ENCODE measurements at places on chromosomes 2 and 18.
A peak's percentile ranks its signal among the peaks of the same experiment; 100 is the strongest.

- peak; percentile 42 for DNase-seq
Observed at GRCh38 chr18:3060667-3061580, 48.0 kb upstream of the LPIN2 start.

DNA sequence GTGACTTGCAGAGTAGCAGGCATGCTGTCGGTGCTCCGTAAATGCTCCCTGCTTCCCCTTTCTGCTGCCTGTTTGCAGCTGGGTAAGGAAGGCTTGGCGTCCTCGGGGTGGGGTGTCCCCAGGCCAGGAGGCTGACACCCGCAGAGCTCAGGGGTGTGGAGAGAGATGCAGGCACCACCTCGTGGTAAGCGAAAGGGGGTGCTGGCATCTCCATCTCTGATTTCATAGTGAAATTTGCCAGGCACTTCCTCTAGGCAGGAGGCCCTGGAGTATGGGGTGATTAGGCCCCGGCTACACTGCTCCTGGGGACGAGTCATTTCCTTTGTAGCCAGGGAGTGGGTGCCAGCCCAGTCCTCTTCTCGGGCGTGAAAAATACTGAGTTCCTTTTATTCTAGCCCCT lies 160.4 kb downstream of the KLHL29 start:
- no peak for DNase-seq

GRCh38 chr2:179263446-179264367 lies 925 bp downstream of the SESTD1 start:
- peak; percentile 8 for DNase-seq

- DNase-seq = no peak
Observed at GRCh38 chr2:226788064-226788463, 11.6 kb downstream of the IRS1 start.

DNA sequence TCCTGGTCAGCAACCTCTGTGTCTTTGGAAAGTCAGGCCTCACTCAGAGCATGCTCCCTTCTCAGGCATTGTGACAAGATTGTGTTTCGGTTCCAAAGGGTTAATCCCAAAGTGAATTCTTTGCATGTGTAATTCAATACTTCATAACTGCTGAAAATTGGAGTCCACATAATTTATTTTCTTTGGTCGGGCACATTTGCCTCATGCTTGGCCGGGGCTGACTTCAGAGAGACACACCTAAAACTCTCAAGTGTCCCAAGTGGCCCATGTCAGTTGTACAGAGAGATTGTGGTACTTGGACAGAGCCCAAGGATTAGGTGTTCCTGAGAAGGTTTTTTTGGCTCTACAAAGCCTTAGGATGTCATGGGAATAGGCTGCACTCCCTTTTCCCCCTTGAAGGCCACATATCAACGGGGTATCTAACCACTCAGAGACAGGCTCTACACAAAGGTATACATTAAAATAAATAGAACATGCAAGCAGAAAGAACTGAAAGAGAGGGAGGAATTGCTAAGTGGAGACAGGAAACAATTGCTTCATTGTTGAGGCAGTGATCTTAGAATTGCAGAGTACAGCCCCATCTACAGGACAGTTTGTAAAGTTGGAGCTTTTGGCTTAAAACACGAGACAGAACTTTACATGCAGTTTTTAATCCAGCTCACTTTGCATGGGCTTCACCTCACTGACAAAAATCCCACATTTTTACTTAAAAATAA lies 1232.3 kb upstream of the ZEB2 start:
- DNase-seq = no peak

GRCh38 chr2:132725748-132726147 lies 55.7 kb upstream of the LYPD1 start:
- DNase-seq = no peak

DNA sequence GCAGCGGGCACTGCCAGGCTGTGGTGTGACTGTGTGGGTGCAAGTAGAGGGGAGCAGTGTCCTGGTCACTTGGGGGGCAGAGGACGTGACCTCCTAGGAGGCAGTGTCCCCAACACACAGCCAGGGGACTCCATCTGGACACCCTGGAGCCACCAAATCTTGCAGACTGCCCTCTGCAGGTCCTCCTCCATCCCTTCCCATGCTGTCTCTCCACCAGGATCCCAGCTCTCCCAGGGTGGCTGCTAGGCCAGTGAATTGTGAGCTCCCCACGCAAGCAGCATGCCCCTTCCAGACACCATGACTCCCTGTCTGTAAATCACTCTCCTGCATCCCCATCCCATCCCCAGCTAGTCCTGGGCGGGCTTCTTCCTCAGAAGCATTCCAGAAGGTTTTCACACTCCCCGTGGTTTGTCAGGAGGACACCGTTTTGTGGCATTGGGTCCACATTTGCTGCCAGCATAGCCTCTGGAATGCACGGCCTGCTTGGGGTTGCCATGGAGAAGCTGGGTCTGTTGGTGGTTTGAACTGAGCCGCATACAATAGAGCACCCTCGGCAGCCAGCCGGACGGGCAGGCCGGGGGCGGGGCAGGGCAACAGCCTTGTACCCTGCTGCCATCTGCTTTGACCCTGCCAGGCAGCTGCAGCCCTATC lies 210.7 kb downstream of the KLHL29 start:
- no peak for DNase-seq

DNA sequence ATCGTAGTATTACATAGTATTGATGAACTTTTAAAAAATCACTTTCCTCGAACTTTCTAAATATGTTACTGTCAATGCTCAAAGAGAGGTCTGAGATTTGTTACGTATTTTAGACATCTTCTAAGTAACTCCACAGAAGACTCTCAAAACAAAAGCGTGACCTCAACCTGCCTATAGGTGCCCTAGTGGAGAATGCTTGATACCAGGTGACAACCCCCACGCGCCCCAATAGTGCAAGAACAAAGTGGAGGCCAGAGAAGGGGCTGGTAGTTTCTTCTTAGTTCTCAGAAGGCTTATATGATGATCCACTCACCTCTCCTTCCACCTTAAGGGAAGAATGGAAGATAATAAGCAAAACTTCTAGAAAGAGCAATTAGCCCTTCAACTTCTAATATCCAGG lies 102.6 kb downstream of the ANKRD44 start:
- no peak for DNase-seq

Measured in stimulated activated CD4-positive, alpha-beta T cell treated with anti-CD3 and anti-CD28 coated beads, Interleukin-12 subunit alpha, Interleukin-12 subunit beta, amount 100 ng/mL, for 48 hours (primary cell).